LHCN-M2 (cell line): ENCODE measurements at places on chromosomes 5 and 9.
A peak's percentile ranks its signal among the peaks of the same experiment; 100 is the strongest.

DNA sequence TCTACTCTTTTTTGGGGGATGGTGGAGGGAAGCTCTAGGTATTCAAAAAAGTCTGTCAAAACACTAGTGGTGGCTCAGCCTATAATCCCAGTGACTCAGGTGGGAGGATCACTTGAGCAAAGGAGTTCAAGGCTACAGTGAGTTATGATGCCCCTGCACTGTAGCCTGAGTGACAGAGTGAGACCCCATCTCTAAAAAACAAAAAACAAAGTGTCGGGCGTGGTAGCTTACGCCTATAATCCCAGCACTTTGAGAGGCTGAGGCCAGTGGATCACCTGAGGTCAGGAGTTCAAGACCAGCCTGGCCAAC is 15.8 kb upstream of the SLC35D2 start:
- no peak for DNase-seq

- DNase-seq = no peak
Observed at GRCh38 chr5:76245590-76245989, 157.5 kb upstream of the IQGAP2 start.

DNA sequence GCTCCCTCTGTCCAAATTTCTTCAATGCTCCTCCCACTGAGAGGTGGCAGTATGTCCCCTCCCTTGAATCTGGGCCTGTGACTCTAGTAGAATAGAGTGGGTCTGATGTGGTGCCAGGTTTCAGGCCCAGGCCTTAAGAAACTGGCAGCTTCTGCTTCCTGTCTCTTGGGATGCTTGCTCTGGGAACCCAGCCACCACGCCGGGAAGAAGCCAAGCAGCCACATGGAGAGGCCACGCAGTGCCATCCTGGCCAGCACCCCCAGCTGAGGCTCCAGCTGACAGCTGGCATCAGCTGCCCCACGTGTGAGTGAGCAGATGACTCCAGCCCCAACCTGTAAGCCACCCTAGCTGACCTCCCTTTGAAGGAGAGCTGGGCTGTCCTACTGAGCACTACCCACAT is 7.3 kb upstream of the TSPAN17 start:
- peak; percentile 40 for DNase-seq

DNA sequence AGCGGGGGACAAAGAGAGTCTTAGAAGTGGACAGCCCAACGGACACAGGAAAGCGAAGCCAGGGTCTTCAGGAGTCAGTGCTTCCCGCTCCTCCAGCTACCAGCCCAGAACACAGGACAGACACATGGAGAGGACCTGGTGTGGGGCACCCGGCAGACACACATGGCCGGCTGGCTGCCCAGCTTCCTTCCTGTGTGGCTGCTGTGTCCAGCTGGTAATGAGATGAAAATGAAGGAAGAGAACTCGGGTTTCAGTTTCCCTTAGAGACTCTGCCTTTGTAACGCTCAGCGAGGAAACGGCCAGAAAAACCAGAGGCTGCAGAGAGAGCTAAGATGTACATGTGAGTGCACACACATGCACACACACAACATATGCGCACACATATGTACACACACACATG is 87.5 kb downstream of the SECISBP2 start:
- no peak for DNase-seq

DNA sequence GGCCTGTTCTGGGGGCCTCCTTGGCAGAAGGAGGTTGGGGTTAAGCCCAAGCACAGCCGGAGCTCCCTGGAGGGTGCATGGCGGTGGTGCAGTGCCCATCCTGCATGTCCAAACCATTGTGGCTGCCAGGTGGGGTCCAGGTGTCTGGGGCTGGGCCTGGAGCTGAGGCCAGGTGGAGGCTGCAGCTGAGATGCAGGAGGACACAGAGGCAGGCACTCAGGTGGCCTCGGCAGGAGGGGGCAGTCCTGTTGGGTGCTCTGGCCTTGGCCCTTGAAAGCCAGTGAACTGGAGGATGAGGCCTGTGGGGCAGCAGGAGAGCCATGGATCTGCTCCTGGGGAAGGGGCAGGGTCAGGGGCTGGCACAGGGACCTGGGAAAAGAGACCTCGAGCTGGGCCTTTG is 195.3 kb downstream of the OLFM1 start:
- no peak for DNase-seq

GRCh38 chr5:115461506-115462290 is 82.9 kb downstream of the FEM1C start:
- DNase-seq = peak; percentile 98

GRCh38 chr9:107878462-107878861 is 388.9 kb upstream of the KLF4 start:
- no peak for DNase-seq

DNA sequence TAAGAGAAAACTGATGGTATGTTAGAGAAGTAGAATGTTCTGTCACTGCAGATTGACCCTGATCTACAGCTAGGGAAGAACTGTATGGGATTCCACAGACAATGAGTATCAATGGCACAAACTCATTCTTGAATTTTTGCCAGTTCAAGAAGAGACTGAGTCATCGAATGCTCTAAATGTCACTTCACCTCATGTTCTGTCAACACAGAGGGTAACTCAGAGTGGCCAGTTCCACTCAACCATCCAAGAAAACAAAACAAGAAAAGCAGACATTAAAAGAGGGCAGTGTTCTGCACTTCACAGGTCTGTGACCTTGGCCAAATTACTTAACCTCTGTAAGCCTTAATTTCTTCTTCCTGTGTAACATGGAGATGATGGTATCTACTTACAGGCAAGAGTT is 132.2 kb upstream of the HMHB1 start:
- DNase-seq = peak; percentile 70

DNA sequence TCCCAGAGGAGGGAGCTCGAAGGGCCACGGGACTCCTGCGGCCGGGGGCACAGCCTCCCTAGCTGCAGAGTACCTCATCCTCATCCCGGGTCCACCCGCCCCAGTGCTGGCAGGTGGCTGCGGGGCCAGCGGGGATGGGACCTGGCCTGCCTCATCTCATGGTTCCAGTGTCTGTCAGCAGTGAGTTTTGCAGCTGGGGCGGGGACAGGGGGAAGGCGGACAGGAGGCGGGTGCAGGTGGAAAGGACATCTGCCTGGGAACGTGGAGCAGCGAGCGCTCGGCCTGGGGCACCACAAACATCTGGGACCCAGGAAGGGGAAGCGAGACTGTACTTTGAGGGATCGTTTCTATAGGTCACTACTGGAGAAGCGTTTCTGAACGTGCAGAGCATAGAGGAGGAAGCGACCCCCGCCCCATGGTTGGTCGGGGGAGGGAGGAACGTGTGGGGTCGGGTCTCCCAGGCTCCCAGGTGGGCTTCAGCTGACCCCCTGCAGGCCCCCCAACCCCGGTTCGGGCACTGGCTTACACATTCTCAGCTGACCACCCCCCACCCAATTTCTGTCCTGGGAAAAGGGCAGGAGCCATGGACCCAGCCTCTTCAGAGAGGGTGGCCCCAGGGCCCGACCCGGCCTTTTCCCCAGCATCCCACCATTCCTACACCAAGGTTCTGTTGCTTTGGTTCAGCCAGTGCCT is 56.5 kb upstream of the NOTCH1 start:
- no peak for DNase-seq

DNA sequence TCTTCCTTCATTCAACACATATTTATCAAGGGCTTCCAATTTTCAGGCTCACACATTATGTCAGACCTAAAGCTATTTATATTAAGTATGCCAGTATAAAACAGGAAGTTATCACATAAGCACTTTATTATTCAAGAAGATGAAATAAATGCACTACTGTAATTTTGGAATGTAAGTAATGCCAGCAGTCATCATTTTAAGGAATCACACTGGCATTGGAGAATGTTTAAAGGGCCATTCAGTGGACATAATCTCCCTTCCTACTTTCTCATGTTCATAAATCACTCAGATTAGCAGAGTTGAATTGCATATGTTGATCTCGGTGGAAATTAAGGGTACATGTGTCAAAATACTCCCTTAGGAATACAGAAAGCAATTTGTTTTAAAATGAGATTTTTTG is 164.4 kb downstream of the GIN1 start:
- no peak for DNase-seq

DNA sequence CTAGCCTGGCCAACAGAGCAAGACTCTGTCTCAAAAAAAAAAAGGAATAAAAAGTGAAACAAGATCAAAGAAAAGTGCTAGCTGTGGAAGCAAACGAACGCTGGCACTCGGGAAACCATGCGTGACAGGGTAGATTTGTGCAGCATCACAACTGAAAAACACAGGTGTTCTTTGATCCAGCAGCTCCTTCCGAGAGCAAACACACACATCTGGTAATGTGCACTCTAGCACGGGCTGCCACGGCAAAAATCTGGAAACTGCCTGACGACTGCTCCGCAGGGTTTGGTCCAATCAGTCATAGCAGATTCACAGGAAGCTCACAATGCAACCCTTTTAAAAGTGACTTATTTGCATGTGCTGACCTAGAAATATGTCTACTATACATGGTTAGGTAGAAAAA is 80.0 kb downstream of the SYK start:
- DNase-seq = no peak

DNA sequence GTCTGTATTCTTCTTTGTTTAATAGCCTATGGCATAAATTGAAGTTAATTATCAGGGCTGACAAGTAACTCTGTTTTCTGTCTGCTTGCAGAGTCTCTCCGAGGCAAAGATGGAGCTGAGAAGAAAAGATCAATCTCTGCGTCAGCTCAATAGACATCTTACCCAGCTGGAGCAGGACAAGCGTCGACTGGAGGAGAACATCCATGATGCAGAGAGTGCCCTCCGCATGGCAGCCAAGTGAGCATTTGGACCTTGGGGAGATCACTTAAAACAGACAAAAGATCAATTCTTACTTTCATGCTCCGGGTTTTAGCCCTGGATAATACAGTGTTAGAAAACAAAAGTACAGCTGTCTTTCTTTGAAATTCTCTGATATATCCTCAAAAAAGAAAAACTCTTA is 293.8 kb downstream of the CCDC171 start:
- DNase-seq = no peak

GRCh38 chr5:158899211-158899610 is 200.5 kb downstream of the EBF1 start:
- DNase-seq = no peak

GRCh38 chr5:69367697-69368279 is 1.5 kb downstream of the AK6 start:
- no peak for DNase-seq

GRCh38 chr9:114366334-114367128 is 21.3 kb downstream of the AKNA start:
- DNase-seq = peak; percentile 90

GRCh38 chr5:93580927-93581445 is at the start of gene NR2F1-AS1:
Gene NR2F1-AS1 (minus strand): TSS chr5:93581219.
- peak; percentile 49 for DNase-seq

DNA sequence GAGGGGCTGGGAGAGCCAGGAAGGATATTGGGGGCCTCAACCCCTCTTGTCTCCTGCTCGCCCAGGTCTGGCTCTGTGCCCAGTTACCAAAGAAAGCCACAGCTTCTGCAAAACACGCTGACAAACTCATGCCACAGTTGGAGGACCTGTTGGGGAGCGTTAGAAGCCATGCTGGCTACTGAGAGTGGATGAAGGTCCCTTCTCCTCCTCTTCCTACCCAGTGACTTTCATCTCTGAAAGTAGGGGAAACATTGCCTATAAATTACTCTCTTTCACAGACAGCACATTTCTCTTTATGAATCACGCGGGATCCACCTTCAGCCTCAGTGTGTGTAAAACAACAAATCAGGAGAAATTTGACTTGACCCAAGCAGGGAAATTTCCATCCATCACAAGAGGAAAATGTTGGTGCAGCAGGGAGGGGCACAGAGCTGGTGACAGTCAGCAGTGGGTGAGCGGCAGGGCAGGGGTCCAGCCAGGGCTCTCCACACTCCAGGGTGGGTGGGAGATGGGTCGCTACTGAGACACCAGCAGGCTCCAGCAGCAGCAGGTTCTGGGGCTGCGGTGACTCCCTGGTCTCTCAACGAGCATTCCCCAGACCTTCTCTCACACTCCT is 181.9 kb downstream of the FGF18 start:
- no peak for DNase-seq

GRCh38 chr5:181043285-181044092 is 3.4 kb downstream of the BTNL9 start:
- DNase-seq = no peak

DNA sequence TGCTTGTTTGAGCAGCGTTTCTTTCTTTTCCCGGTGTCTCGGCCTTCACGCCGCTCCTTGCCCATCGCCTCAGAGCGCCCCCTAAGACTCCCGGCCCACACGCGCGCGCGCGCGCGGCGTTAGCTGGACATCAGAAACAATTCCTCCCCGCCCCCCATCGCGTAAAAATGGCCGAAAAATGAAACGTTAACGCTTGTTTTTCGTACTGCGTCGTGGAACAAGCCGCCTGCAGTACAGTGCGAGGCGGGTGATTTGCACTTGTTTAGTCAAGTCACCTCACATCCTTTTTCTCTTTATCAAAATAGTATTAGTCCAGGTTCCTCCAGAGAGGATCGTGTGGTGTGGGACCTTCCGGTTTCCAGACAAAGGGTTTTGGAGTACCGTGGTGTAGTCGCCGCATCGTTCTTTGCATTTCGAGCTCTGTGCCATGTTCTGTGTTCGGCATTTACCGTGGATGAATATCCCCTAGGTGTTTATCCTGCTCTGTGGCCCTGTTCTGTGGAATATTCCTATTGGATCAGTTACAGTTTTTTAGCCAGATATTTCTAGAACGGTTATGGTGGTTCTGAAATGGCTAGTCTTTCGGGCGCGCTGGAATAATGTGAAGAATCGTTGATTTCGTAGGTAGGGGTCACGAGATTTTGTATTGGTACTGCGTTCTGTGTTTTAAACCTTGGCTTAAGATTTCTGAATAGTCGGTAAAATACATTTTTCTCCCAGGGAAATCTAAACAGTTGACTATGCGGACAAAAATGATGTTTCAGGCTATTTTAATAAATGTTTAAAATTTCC is 1.0 kb downstream of the MATR3 start:
- DNase-seq = peak; percentile 87

GRCh38 chr5:176878906-176879662 is 20.1 kb downstream of the HK3 start:
- DNase-seq = no peak

DNA sequence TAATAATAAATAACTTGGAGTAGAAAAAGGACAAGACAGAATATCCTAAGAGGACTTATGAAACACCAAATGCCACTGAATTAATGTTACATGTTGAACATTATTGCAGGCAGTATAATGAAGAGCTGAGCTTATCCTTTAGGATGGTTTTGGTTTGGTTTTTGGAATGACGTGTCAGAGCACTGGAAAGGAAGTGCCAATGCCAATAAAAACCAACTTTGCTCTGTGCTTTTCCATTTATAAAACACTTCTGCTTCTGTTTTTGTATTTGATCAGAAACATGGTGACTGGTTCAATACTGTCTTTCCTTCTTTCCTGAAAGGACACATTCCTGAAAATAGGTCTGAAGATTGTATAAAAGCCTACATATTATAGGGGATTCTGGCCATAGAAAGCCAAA is 4.2 kb downstream of the MEGF10 start:
- DNase-seq = no peak

GRCh38 chr5:112681481-112681908 is 56.2 kb upstream of the APC start:
- peak; percentile 25 for DNase-seq

GRCh38 chr5:39560726-39561125 is 135.9 kb upstream of the DAB2 start:
- DNase-seq = no peak

DNA sequence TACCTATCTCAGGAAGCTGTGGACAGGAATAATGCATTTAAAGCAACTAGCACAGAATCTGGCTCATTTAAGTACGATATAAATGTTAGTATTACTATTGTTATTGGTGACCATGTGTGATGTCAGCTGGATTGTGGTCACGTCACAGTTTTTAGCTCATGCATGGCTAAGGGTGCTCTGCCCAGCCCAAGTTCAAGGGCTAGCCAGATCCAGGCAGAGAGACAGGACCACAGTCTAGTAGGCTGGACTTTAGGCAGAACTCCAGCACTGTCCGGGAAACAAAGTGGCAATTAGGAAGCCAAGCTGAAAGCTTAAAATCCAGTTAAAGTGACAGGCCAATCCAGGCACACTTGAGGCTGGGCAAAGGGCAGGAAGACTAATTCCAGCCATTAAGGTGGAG is 273.6 kb downstream of the ADAMTSL1 start:
- no peak for DNase-seq
